Stimulated activated naive CD8-positive, alpha-beta T cell treated with anti-CD3 and anti-CD28 coated beads, Interleukin-15, Interleukin-2, amounts not matched to agents 100 U/mL and 50 U/mL, for 24 hours (primary cell): ENCODE measurements at places on chromosomes 5 and 9.

GRCh38 chr5:1874771-1875220 lies 7.9 kb downstream of the IRX4 start:
- no peak for DNase-seq

DNA sequence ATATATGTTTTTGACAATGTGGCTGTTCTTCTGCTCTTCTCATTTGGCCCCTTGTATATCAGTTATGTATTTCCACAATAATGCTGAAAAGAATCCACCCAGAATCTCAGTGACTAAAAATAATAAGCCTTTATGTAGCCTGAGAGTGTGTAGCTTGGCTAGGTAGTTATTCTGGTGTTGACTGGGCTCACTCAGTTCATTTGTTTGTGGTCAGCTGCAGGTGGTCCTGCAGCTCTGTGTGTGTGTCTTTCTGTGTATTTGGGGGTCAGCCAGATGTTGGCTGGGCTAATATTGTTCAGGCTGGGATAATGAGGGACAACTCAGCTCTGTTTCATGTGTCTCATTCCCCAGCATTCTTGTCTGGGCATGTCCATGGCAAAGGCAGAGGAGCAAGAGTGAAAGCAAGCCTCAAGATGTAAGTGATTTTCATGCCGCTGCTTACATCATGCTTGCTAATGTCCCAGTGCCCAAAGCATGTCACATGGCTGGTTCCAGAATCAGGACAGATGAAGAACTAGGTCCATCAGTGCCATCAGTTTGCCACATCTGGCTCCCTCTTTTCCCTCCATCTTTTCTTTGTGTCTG lies 162.8 kb downstream of the KCTD16 start:
- no peak for DNase-seq

GRCh38 chr9:31848505-31849285 lies 535.7 kb upstream of the ACO1 start:
- no peak for DNase-seq

GRCh38 chr9:137034039-137034708 lies 2.3 kb upstream of the FUT7 start:
- DNase-seq: no peak

DNA sequence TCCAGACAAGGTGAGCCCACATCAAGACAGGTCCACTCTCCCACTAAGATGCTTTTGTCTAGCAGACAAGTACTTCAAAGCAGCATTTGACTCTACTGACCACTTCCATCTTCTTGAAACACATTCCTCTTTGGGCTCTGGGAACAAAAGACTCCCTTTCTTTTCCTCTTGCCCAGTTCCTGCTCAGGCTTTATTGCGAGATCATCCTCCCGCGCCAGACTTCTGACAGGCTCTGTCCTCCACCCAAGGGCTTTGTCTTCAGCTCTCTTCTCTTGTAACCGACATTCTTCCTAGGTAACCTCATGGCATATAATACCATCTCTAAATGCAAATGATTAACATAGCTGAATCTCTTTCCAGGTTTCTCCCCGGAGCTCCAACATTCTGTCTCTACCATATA lies 85.8 kb downstream of the NUDT12 start:
- no peak for DNase-seq

DNA sequence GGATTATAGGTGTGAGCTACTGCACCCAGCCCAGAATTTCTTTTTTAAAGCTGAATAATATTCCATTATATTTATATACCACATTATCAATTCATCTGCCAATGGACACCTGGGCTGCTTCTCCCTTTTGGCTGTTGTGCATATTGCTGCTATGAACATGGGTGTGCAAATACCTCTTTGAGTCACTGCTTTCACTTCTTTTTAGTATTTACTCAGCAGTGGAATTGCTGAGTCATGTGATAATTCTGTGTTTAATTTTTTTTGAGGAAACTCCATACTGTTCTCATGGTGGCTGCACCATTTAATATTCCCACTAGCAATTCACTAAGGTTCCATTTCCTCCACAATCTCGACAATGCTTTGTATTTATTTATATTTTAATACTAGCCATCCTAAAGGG lies 36.1 kb upstream of the KIF4B start:
- DNase-seq: no peak

DNA sequence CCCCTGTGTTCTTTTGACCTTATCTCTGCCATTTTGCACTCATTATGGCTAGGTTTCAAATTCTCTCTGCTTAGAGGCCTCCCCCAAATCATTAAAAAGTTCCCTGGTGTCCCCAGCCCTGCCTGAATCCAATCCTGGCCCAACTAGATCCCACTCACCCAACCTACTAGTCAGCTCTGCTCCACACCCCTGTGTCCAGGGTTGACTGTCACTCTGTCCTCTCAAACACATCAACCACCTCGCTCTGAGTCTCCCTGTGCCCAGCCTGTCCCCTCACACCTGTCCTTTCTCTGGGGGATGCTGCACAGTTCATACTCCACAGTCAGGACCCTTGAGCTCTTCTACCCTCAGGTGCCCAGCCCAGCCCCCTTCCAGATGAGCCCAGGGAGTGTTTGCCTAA lies 154.2 kb upstream of the SV2C start:
- no peak for DNase-seq

GRCh38 chr9:138103111-138103848 lies 225.7 kb downstream of the CACNA1B start:
- DNase-seq: no peak

DNA sequence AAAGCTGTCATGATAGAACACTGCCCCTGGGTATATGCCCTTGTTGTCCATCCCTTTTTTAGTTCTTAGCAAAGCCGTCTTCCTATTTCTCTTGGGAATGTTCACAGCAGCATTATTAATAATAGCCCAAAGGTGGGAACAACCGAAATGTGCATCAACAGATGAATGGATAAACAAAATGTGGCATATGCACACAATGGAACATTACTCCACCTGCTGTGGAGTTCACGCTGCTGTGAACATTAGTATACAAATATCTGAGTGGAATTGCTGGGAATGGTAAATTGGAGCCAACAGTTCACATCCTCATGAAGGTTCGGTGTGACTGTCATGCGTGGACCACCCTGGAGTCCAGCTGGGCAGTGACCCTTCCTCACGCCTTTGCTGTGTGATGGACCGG lies 36.5 kb upstream of the NUTM2G start:
- DNase-seq: no peak

DNA sequence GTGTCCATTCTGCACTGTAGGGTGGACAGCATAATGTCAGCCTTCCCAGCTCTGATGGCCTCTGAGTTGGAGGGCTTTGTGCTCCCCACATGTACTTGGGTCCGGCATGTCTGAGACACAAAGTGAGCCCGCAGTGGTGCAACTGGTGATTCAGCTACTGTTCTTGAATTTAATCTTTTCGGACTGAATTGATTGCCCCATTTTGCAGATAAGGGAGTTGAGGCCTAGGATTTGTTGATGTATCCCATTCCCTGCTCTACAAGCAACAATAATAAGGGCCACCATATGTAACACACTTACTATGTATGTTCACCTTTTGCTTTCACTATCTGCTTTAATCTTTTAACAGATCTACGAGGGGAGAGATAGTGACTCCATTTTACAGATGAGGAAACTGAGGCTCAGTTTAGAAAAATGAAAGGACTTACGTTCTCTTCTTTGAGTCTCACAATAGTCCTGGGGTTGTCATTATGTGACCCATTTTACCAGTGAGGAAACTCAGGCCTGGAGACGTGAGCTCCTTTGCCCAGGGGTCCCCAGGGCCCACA lies 4.5 kb downstream of the GSN start:
- no peak for DNase-seq

DNA sequence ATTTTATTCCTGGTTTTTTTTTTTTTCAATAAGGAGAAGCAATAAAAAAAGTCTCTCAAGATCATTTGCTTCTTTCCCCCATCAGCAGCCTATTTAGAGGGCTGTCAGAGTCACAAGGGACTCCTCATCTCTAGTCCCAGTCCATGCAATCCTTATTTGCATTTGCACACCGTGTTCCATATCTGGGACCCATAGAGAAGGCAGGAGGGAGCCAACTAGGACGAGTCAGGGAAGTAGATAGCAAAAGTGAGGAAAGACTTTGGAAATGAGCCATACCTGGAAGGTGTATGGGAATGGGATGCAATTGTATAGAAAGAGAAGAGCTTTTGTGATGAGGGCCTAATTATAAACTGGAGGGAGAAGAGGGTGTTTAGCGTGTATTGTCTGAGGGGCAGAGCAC lies 160.0 kb downstream of the PIK3R1 start:
- DNase-seq: no peak
